ENCODE measurements at places on chromosomes 6 and 20.

DNA sequence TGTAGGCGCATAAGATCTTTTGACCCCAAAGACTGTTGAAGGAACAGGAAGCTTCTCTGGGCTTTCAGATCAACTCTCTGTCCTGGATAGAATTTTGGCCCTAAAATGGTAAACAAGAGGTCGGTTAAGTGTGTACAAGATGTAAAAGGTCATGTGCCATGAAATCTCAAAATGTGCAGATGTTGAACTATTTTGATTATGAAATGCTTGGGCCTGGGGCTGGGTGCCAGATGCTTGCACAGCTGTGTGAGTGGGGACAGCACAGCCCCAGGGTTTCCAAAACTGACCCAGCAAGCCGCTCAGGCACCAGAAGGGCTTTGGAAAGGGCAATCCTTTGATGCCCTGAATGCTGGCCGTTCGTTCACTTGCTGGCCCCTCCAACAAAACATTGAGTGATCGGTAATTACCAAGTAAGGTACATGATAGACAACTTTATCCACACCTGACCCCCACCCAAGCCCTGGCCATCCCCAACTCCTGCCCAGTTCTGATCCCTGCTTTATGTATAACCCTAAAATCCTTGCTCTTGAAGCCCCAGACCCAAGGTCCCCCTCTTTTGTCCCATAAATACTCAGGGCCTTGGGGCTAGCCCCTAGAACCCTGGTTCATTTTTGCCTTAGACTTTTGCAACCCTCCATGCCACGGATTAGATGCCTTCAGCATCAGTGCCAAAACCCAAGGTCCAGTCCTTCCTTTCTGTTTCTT lies 1.9 kb downstream of the TMEM239 start:
- no peak for DNase-seq

GRCh38 chr6:158566207-158566818 lies 6.4 kb downstream of the TMEM181 start:
- DNase-seq = no peak

GRCh38 chr6:5674721-5675120 lies 332.0 kb downstream of the NRN1 start:
- no peak for DNase-seq

DNA sequence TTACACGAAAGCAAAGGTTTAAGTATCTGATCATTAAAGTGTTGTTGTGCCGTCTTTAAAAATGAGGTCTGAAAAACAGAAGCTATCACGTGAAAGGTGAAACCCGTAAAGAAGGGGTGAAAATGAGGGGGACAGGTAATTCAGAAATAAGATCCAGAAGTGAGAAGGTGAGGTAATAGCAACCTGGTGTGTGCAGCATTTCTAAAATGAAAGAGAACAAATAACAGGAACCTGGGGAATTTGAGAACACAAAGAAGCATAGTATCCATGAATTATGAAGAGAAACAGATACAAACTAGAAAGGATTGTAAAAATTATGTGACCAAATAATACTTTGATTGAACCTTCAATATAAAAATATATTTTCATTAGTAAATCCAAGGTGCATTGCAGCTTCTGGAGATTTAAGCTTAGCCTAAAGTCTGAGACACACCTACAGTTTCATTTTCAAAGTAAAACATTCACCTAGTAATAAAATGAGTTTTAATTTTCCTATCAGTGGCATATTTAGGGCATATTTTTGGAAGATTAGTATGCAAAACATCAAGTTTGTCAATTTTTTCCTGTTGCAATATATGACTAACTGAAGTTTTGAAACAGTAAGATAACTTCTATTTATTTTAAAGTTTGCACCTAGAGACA lies 1.4 kb downstream of the HEY2 start:
- no peak for DNase-seq

- peak; percentile 99 for DNase-seq
These were observed 3.5 kb upstream of the PRIM2 start for GRCh38 chr6:57313711-57314471.

GRCh38 chr6:77034161-77034560 lies 429.1 kb downstream of the HTR1B start:
- DNase-seq = peak; percentile 95

GRCh38 chr20:43689165-43689564 lies 22.3 kb downstream of the MYBL2 start:
- DNase-seq = no peak
